ENCODE measurements at places on chromosomes 7 and 10. TPM values are rescaled to one million over a fixed set of nuclear protein-coding genes. Genes with fewer than 3 reads are reported as not detected.

DNA sequence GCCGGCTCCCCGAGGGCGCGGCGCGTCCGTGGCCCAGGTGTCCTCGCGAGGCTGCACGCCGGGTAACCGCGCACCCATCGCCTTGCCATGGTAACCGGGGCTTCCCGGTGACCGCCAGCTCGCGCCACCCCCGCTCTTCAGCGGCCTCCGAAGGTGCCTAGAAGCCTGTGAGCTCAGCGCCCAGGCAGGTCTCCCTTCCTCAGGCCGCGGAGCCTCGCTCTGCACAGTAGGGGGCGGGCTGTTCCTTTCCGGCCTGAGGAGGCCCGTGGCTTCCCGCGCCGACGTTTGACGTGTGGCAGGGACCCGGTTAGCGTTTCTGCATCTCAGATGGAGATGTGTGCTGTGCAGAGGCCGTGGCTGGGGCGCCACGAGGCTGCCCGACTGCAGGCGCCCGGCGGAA is 117.1 kb downstream of the DYNC2I1 start:
- DNase-seq = peak; percentile 86

- DNase-seq = no peak
Observed at GRCh38 chr10:107919626-107920235, 755.2 kb upstream of the SORCS1 start.

DNA sequence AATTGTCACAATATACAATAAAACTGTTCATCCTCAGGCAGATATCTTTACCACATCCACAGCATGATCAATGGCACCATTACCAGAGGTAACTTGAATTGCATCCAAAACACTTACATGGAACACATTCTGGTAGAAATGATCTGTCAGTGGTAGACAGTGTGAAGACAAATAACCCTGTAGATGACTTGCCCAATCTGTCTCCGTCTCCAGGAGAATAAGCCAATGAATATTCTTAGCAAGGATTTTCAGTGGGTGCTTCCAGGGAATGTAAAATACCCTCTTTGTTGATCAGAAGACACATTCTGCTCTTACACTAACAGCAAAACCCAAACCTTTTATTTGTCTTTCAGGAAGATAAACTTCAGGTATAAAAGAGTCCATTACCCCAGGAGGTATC is 43.8 kb downstream of the VWC2 start:
- no peak for DNase-seq

DNA sequence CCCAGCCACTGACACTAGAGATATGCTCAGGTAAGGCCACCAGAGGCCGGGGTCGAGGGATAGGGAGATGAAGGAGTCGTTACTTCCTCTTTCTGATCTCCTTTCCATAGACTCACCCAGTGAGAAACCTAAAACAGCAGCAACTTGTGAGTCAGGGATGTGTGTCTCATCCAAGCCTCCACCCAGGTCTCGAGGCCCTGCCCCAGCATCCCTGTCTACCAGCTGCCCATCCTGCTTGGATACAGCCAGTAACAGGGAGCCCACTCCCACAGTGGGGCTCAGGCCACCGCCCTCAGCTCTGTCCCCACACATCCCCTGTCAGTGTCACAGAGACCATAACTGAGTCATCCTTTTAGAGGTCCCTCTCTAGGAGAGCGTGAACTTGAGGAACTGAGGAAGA is 49.6 kb upstream of the CHST15 start:
- no peak for DNase-seq

DNA sequence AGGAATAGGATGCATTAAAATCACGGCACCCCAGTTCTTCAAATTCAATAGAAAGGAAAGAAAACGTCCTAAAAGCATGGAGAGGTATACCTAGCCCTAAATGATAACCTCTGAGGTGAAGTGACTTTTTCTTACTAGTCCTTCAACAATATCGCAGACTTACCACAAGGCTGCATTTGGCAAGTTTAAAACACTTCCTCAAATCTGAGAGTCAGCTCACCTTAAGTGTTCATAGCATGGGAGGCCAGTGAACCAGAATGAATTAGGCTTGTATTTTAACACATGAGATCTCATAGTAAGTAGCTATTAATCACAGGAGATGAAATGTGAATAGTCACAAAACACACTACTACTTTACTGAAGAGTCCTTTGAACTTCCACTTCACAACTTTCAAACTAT is 124.2 kb downstream of the RNF32 start:
- no peak for DNase-seq

DNA sequence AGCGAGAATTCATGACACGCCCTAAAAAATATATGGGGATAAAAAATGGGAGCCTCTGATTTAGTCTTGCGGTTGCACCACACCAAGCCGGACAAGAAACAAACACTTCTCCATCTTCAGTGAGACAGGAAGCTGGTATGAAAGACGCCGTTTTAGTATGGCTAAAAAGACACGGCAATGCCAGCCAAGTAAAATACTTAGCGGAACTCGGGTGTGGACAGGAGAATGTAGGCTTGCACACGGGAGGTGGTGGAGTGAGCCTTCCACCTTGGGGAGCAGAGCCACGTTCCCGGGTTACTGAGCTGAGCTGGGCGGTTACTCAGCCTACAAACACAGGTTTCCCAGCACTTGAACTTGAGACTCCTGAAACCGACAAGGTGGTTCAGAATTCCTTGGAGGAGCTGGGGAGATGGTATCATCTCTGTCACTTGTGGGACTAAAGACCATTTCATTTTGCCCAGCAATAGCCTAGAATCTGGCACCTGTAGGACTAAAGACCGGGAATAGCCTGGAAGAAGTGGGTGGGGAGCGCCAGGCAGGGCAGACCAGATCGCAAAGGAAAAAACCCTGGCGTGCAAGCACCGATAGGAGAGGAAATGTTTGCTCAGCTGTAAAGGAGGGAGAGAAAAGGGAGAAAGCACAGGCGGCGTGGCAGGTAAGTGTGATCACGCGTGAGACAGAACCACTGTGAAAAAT is 34.8 kb upstream of the SEPHS1 start:
- no peak for DNase-seq

DNA sequence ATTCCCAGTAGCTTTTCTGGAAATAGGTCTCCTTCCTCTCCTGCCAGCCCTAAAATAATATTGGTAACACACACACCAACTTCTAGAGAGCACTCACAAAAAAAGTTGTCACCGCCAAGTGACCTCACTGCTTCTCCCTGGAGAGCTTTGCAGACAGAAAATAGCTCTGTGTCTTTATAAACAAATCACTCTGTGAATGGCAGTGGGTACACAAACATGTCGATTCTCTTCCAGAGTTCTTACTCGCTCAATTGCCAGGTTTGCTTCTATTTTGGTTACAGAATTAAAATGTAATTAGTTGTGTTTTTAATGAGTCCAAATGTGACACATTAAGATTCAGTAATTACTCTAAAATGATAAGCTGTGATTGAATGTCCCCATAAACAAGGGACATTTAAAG is 649.2 kb upstream of the C7orf33 start:
- no peak for DNase-seq

- DNase-seq = no peak
Observed at GRCh38 chr7:148334441-148334956, 256.1 kb upstream of the C7orf33 start.

GRCh38 chr10:14173706-14174594 is 156.8 kb downstream of the FRMD4A start:
- DNase-seq = peak; percentile 47

- no peak for DNase-seq
Observed at GRCh38 chr7:107078517-107078966, 34.0 kb downstream of the PRKAR2B start.

DNA sequence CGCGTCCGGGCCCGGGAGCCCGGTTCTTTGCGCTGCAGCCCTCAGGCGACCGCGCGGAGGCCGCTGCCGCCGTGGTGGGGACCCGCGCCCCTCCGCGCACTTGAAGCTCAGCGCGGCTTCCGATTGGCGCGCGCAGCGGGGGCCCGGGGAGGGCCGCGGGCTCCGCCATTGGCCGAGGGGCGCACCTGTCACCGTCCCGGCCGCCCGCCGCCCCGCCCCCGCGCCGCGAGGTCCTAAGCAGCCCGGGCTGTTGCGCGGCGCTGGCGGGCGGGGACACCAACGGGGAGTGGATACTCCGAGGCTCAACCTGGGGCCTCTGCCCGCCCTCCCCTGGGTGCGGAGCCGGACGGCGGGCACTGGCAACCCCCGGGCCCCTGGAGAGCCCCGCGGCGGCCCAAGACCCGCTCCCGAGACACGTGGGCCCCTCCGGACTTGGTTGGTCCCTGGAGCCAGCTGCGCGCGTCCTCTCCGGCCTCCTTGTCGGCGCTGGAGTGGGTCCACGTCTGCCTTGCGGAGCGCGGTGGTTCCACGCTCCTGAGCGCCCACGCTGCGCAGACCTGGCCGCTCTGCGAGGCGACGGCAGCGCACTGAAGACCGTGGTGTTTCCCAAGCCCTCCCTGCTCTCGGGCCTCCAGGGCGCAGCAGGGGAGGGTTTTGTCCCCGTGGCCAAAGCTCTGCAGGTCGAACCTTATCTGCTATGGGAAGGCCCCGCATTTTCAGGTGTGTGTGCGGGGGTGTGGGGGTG is at the start of gene MNX1:
TSS of gene MNX1 (minus strand) at position 76 of the 745 bp plus-strand sequence. CDS start 313 bp downstream, outside the sequence.
- DNase-seq = peak; percentile 96

- no peak for DNase-seq
Observed at GRCh38 chr7:38245409-38245977, 27.9 kb downstream of the TARP start.

DNA sequence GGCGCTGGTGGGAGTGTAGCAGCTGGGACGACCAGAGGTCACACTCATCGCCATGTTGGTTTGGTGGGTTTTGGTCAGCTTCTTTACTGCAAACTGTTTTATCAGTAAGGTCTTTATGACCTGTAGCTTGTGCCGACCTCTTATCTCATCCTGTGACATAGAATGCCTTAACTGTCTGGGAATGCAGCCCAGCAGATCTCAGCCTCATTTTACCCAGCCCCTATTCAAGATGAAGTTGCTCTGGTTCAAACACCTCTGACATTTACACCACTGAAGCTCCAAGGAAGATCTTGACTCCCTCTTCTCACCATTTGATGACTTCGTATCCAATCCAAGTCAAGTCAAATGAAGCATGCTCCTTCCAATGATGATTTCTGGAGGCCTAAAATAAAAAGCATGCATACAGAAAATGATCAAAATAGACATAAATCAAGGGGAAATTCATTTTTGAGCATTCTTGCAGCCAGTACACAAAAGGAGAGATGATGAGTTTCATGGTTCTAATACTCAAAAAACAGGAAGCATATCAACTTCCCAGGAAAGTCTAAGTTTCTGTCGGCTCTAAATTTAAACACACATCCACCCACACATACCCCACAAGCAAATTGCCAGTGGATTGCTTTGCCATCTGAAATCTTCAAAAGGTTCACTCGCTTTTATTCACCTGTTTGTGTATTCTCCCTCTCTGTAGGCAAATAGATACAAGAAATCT is 2.4 kb upstream of the PSMG3 start:
- no peak for DNase-seq

- no peak for DNase-seq
Observed at GRCh38 chr7:54253036-54253373, 289.2 kb upstream of the VSTM2A start.

DNA sequence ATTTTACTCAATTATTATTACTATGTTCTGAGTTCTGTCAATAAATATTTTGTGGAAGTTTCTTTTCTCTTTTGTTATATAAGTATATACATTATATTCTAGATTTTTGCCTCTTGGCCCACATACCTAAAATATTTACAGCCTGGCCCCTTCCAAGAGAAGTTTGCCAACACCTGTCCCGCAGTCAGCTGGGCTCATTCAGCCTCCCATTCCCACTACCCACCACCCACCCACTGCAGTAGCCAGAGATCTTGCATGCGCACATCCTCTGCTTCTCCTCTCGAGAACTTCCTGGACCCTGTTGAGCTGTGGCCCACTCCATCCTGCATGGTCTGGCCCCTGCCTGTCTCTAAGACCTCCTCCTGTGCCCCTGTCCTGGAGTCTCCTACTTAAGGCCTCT is 33.6 kb downstream of the WIPF3 start:
- DNase-seq = no peak

DNA sequence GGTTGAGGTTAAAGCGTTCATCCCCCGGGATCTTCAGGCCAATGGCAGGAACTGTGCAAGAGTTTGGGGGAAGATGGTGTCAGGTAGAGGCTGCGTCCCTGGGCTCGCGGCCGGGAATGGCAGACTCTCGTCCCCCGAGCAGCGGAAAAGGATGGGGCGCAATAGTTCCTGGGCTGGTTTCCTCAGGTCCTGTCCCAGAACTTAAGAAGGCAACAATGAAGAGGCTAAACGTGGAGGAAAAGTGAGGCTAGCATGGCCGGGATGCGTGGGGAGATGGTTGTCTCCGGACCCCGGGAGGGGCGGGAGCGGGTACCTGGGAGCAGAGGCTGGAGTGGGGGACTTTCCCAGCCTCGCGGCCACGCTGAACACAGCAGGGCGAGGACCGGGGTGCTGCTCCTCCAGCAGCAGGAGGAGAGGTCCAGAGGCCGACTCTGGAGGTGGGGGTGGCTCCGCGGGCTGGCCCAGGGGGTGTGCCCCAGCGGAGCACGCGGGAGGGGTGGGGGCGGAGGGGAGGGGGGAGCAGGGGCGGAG is 882 bp downstream of the IRF5 start:
- DNase-seq = peak; percentile 86

- no peak for DNase-seq
Observed at GRCh38 chr7:87032604-87033339, 26.7 kb downstream of the ELAPOR2 start.

DNA sequence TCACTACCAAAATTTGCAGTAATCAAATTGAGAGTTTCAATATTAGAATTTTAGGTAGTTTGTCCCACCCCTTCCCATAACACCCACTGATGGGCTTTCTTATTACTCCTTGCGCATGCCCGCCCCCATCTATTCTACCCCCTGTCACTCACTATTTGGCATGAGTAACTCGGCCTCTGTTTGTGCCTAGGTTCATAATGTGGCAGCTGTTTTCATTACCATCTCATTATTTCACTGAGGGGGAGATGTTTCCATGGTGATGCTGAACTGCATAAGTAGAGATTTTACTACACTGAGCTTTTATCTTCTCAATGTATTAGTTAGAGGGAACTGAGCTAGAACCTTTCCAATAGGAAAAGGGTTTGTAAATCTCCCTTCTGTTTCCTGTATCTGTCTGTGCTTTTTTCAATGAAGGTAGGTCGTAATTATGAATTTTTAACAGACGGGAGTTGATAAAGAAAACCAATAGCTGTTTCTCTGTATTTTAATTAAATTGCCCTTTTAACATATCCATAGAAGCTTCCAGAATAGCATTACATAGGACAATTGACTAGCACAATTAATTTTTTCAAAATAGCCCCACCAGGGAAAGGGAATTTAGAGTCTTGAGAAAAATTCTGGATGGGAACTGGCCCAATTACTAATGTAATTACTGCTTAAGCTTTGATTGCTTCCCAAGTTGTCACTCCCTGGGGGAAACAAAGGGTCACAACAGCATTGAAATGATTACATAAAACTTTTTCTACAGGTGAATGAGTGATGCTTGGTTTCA is 33.4 kb downstream of the PRPS1L1 start:
- no peak for DNase-seq

Gene NCF1
- 59.3 TPM for total RNA-seq

Gene PRLHR
- total RNA-seq = not detected

Gene MARCHF5
- total RNA-seq = 17.3 TPM

Gene CYP2C19
- not detected for total RNA-seq

Gene GNGT1
- not detected for total RNA-seq
